ENCODE measurements at places on chromosomes 4 and X.

DNA sequence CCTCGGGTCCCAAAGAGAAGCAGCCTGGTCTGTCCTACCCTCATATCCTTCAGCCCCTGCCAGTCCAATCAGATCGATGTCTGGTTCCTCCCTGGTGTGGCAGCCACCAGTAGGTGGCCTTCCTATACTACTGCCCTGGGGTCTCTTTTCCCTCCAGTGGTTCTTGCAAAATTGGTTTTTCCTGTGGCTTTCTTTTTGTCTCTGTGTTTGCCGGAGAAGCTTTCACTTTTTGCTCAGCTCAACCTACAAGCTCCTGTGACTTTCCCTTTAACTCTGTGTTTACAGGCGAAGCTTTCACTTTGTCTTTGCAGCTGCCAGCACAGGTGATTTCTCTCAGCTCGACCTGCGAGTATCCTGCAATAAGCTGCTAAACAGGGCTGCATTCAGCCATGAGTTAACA lies 46.8 kb downstream of the UGT2A3 start:
- no peak for DNase-seq

- no peak for DNase-seq
These were observed 15.5 kb downstream of the TACC3 start for GRCh38 chr4:1736812-1737211.

GRCh38 chr4:184114431-184114830 lies 103.2 kb downstream of the ENPP6 start:
- DNase-seq: no peak

GRCh38 chr4:78749258-78749971 lies 26.7 kb upstream of the BMP2K start:
- DNase-seq: no peak

GRCh38 chr4:52592287-52592686 lies 66.8 kb downstream of the USP46 start:
- no peak for DNase-seq

DNA sequence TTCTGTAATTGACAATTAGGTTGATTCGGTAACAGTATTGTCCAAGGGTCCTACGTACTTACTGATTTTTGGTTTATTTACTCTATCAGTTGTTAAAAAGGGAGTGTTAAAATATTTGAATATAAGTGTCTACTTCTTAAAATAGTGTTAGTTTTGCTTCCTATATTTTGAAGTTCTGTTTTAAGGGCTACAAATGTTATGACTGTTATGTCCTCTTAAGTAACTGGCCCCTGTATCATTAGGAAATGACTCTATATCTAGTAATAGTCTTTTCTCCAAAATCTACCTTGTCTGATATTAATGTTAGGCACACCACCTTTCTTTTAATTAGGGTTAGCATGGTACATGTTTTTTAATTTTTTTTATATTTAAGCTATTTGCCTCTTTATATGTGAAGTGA lies 30.1 kb downstream of the ANKRD50 start:
- no peak for DNase-seq

GRCh38 chrX:14398725-14399124 lies 130.6 kb upstream of the GLRA2 start:
- DNase-seq: no peak
